ENCODE measurements at places on chromosomes 5 and 9.
A peak's percentile ranks its signal among the peaks of the same experiment; 100 is the strongest.

DNA sequence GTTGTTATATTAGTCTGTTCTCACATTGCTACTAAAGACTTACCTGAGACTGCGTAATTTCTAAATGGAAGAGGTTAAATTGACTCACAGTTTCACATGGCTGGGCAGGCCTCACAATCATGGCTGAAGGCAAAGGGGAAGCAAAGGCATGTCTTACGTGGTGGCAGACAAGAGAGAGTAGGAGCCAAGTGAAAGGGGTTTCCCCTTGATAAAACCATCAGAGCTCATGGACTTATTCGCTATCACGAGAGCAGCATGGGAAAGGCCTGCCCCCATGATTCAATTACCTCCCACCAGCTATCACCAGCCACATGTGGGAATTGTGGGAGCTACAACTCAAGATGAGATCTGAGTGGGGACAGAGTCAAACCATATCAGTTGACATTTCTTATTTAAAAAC lies 374.5 kb upstream of the RORB start:
- DNase-seq, result no peak

DNA sequence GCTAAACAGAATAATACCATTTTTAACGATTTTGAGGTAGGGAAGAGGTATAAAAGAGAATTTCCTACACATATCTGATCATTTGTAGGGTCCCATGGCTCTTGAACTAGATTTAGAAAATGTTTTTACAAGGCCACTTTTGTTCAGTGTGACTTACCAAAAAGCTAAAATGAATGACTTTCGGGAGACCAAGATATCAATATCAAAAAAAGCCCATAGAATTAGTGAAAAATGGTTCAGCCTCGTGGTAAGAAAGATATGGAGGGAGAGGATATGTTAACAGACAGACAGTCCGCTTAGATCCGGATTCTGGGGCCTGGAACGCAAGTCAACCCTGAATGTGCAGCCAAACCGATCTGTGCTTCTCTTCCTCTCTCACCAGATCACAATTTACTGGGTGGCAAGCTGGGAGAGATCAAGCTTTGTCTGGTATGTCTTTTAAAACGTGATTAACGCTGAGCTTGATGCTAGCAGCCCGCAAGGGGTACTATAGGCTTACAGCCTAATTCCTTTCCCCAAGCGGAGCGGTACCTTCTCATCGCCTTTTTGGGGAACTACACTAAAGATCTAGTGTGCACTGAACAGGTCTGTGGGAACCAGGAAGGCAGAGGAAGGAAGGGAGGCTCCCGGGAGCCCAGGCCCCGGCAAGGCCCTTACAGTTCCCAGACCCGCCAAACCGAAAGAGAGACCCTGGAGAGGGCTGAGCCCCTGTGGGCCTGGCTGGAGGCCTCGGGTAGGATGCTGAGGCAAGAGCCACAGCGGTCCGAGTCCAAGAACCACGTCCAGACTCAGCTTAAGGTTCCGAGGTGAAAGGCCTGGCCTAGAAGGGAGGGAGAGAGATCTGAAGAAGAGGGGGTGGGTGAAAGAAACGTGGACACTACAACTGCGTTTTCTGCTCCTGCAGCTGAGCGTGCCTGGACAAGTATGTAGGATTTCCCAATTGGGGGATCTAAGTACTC lies 2.9 kb downstream of the NR2F1-AS1 start:
- no peak for DNase-seq

GRCh38 chr9:2066312-2067273 lies 51.4 kb downstream of the SMARCA2 start:
- DNase-seq, result no peak

DNA sequence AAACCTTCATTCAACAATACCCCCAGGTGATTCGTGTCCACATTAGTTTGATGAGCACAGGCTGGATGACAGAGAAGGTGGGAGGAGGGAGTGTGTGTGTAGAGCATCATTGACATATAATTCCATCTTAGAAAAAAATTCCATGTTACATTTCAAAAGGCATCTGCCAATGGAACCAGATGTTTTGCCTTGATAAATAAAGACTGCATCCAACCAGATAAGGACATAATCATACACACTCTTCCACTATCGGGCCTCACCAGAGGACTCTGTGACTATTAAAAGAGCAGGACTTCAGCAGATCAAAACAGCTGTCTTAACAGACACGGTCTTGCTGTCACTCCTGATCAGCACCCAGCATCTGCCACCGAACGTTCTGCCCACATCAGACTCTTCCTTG lies 96.4 kb upstream of the SPIN1 start:
- no peak for DNase-seq

- no peak for DNase-seq
These were observed 101.9 kb upstream of the S1PR3 start for GRCh38 chr9:88889386-88889785.

- DNase-seq, result no peak
These were observed 8.9 kb downstream of the PLPPR1 start for GRCh38 chr9:101037430-101037829.

- DNase-seq, result no peak
These were observed 3.4 kb upstream of the IRX4 start for GRCh38 chr5:1885868-1886845.

- no peak for DNase-seq
These were observed 331.3 kb upstream of the RFX3 start for GRCh38 chr9:3857091-3857490.

DNA sequence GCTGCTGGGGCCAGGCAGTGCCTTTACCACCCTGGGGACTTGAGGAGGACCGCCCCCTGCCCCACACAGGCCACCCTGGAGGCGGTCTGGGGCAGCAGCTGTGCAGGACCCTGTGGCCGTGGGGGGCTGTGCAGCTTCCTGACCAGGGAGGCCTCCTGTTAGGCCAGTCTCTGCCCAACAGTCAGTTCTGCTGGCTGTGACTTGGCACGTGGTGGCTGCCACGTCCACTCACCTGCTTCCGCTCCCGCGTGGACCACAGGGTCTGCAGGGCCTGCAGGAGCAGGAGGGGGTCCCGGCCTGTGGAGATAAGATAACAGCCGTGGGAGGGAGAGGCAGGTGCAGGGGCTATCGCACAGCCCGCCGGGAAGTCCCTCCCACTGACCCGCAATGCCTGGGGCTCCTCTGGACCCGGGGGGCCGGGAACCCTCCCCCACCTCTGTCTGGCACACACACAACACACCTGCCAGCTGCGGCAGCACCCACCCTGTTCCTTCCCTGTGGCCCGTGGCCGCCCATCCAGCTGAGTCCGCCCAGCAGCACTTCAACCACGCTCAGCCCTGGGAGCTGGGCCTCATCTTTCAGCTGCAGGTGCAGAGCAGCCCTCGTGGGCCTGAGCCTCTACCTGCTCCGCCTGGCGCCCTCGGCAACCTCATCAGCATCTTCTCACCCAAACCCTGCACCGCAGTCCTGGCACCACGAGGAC lies 39.7 kb downstream of the EXD3 start:
- DNase-seq, result no peak

DNA sequence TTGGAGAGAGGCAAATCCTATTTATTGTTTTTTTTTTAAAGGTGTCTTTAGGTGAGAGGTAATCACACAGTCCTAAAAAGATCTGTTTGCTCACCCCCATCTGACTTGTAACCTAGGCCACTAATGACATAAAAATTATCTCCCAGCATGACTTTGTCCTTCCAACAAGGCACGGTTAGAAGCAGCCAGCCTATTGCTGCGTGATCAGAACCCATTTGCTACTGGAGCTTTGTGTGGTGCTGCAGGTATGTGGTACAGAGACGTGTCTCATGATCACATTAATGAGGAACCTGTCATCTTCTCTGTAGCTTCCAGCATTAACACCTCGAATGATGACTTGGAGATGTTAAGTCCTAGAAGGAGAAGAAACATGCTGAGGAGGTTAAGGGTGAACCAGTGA lies 555.8 kb upstream of the TLE4 start:
- DNase-seq, result no peak

- DNase-seq, result no peak
These were observed 1.5 kb upstream of the B4GALT7 start for GRCh38 chr5:177598477-177598876.

DNA sequence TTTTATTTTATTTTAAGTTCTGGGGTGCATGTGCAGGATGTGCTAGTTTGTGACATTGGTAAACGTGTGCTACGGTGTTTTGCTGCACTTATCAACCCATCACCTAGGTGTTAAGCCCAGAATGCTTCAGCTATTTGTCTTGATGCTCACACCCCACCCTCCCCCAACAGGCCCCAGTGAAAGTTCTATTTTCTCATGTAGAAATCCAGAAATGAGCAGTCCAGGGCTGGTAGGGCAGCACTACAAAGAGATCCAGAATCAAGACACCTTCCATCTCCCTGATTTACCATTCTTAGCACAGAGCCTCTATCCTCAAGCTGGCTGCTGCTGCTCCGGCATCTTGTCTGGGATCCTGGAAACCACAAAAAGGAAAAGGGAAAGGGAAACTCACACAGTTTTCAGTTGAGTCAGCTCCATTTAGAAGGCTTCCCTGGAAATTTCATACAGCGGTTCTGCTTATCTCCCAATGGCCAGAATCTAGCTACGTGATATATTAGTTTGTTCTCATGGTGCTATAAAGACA lies 85.4 kb upstream of the SMARCA2 start:
- DNase-seq, result no peak

DNA sequence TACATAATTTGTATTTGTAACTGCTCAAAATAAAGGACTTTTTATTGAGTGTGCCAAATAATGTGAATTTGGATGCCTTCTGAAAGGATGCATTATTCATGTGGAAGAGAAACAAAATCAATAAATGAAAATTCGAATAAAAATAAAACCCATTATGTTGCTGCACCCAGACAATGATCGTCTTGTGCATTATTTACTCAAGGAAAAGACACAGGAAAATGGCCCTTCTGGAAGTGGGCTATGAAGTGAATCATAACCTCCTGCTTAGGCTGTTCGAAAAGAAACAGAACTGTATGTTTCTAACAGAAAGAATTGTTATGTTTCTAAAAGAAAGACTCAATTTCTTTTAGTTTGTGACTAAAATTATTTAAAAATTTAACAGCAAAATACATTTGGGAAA lies 168.9 kb upstream of the NFIB start:
- DNase-seq, result no peak

DNA sequence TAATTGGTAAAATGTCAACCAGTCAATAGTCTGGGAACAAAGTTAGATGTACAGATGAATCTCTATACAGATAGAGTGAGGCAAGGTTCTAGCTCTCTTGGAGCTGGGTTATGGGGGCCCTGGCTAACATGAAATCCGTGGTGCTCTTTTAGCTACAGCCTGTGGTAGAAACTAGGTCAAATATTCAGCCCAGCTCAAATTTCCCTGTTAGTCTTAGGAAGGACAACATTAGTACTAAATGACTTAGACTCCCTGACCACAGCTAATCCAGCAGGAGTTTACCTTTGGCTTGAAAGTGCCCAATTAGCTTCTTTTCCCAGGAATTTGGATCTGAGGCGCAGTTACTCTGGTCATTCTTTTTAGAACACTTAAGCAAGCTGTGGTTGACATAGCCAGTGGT lies 170.5 kb downstream of the DMRTA1 start:
- no peak for DNase-seq

GRCh38 chr5:154971501-154971900 lies 30.6 kb downstream of the MRPL22 start:
- DNase-seq, result no peak

GRCh38 chr5:151427258-151427657 lies 20.1 kb upstream of the SLC36A1 start:
- DNase-seq, result no peak

DNA sequence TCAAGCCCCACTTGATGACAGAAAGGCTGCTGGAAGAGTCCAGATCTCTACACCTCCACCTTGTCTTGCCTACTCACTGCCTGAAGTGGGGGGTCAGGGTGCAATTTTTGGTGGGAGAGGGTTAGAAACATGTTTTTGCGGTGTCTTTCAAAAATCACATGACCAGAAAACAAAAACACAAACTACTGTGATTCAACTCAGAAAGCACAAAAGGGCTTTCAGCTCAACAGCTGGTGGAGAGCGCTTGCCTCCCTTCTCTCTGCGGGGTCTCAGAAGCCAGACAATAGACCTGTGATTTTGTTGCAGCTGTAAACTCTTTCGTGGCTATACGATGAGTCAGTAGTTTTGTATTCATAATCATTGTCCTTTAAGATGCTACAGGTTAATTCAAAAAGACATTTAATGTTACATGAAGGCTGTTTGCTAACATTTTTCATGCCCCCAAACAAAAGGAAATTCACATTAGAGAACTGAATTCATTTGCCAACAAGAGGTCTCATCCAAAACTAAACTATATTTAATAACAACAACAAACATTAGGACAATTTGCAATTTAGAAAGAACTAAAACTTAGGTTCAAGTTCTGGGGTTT lies 172.6 kb upstream of the RAI14 start:
- DNase-seq, result no peak

GRCh38 chr5:14481349-14481748 lies 100.2 kb upstream of the OTULINL start:
- DNase-seq, result no peak

GRCh38 chr5:93336330-93337110 lies 244.5 kb downstream of the NR2F1-AS1 start:
- DNase-seq, result no peak

GRCh38 chr9:85224301-85224700 lies 517.5 kb downstream of the AGTPBP1 start:
- DNase-seq, result no peak

- no peak for DNase-seq
These were observed 188.2 kb downstream of the TRIO start for GRCh38 chr5:14331386-14331781.

DNA sequence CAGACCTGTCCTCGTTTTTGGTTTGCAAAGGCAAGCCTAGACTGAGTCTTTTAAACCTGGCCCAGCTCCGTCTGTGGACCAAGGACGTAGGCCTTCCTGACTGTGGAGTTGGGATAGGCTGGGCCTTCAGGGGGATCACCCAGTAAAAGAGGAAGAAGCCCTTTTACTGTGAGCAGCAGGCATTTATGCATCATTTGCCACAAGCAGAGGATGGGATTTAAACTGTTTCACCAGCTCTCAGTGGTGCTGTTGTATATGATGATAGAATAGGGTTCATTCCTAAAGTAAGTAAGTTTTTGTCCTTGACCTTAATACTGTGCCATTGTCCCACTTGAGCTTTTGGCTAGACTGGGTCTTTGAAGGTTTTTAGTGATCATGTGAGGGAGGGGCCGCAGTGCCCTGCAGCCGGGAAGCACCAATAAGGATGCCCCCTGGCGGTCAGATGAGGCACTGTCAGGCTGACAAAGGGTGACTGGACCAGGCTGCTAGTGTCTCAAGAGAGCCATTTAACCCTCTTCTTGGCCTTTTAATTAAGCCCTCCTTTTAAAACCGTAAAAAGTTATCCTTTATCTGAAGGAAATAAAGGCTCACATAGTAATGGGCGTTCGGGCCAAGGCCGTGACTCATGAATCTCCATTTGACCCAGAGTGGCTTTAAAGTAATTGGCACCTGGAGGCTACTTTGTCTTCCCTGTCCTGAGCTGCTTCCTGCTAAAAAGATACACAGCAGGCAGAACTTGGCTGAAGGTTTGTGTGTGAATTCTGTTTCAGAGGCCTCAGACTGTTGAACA lies 74.0 kb downstream of the UBAP1 start:
- peak; percentile 9 for DNase-seq
